ENCODE measurements at places on chromosomes 7 and 10.

GRCh38 chr7:142414135-142414534 is 156.3 kb upstream of the PRSS58 start:
- DNase-seq = no peak

DNA sequence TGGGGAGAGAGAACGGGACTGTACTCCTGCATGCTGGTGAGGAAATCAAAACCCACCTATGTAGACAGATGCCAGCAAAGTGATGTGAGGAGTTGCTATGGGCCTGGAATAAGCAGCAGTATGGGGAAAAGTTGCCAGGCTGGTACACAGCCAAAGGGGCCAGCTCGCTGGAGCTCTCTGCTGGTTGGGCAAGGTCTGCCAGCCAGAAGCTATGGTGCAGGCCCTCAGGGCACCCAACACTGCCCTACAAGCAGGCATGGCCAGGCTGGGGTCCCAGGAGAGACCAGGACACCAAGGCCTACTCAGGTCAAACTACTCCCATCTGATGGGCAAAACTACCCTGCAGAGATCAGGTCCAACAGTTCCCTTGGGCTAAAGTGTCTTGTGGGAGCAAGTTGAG is 916.6 kb downstream of the IPMK start:
- no peak for DNase-seq

DNA sequence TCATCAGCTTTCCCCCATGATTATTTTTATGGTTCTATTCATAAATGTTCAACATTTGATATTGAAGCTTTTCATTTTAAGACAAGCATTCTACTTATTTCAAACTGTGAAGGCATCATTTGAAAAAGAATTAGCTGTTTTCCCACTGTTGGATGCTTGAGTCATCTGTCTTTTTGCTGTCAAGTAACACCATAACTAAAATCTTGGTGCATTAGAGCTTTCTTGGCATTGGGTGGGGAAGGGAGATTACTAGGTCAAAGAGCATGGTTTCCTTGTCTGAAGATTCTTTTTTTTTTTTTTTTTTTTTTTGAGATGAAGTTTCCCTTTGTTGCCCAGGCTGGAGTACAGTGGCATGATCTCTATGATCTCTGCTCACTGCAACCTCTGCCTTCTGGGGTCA is 68.5 kb downstream of the CTBP2 start:
- DNase-seq = no peak

DNA sequence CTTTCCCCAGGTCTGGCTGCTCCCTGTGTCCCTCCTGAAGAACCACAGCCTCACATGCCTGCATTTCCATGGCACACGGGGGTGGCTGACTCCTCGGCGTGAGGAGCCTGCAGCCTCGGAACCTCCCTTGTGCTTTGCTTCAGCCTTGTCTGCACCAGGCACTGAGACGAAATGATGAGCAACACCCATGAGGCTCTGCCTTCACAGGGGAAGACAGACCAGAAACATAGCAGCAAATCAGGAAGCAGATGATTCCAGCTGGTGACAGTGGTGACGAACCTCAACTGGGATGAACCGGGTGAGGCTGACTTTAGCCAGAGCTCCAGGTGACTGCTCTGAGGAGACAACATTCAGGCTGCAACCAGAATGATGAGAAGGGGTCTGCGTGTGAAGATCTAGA is 84.5 kb upstream of the SMNDC1 start:
- no peak for DNase-seq

DNA sequence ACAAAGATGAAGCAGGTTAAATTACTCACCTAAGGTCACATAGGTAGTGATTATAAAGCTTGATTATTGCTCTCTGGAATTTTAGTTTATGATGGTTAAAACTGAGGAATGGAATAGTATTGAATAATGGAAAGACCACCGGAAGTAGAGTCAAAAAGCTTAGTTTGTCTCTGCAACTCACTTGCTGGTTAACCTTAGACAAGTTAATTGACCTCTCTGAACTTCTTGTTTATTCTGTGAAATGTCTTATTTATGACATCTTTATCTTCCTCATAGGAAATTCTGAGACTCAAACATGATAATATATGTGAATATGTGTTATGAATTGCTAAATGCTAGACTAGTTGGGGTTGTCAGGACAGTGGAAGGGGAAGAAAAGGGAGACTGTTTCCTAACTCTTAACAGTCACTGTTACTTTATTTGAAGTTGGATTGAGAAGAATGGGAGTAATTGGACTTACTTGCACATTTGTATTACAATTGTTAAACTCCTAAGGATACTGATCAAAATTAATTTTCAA is 9.6 kb downstream of the DLD start:
- DNase-seq = no peak

GRCh38 chr7:54544149-54544526 is 2.0 kb downstream of the VSTM2A start:
- DNase-seq = no peak

- DNase-seq = no peak
These were observed 237.9 kb downstream of the NEBL start for GRCh38 chr10:20659225-20659624.

DNA sequence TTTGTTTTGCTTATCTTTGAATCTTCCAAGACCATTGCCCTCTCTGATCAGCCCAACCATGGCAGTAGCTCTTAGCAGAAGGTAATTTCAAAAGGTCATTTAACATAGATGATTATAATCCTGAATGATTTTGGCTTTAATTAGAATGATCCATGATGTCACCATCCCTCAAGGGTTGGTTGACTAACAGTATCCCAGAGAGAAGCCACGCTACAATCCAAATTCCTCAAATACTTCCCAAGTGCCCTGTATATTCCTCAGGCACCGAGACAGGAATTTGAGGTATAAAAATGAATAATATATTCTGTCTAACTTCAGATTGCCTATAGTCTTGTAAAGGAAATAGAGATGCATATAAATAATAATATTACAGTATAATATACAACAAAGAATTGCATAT is 42.1 kb upstream of the TMEM196 start:
- no peak for DNase-seq

DNA sequence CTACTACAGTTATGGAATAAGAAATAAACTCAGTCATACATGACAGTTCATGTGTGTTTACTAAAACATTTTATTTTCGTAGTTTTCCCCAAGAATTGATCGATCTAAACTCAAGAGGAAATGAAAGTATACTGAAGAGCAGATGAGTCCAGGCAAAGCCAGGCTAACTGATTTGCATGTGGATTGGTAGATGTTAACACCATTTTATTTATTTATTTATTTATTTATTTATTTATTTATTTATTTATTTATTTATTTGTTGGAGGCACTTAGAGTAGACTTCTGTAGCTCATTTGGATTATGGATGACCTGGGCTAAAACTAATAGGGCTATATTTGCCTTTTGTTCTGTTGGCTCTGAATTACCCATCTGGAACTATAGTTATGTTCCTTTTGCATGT is 68.5 kb upstream of the DKK1 start:
- DNase-seq = no peak

DNA sequence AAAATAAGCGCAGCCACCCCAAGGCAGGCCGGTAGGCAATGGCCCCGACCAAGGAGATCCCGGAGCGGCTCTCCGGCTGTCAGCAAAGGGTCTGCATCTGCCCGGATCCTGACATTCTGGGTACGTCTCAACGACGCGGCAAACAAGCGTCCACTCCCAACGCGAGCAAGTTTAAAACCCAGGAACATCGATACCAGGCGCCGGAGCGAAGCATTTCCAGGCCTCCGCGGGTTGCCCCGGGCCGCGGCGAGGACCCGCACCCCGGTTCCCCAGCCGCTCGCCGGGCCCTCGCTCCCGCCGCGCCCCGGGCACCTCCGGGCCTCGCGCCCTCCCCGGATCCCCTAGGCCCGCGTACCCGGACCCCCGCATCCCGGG is 453 bp downstream of the URGCP start:
- DNase-seq = peak; percentile 66

DNA sequence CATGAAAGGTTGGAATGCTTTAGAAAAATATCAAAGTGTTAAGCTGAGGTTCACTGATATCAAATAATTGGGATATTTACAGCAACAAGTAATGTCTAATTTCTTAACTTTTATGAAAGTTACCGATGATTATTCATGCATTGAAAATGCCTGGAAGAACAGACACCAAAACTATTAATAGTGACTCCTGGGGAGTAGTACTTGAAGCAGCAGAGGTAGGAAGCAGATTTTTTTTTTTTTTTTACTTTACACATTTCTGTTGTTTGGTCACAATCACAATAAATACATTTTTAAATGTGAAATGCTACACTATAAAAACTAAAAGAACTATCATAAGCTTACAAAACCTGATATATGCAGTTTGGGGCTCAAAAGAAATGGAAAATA is 70.5 kb upstream of the FGL2 start:
- DNase-seq = no peak

GRCh38 chr7:138814816-138815332 is 16.9 kb upstream of the ATP6V0A4 start:
- no peak for DNase-seq

GRCh38 chr7:128247640-128248194 is 6.6 kb downstream of the LEP start:
- DNase-seq = no peak

GRCh38 chr7:49327155-49327554 is 402.8 kb downstream of the CDC14C start:
- DNase-seq = no peak

DNA sequence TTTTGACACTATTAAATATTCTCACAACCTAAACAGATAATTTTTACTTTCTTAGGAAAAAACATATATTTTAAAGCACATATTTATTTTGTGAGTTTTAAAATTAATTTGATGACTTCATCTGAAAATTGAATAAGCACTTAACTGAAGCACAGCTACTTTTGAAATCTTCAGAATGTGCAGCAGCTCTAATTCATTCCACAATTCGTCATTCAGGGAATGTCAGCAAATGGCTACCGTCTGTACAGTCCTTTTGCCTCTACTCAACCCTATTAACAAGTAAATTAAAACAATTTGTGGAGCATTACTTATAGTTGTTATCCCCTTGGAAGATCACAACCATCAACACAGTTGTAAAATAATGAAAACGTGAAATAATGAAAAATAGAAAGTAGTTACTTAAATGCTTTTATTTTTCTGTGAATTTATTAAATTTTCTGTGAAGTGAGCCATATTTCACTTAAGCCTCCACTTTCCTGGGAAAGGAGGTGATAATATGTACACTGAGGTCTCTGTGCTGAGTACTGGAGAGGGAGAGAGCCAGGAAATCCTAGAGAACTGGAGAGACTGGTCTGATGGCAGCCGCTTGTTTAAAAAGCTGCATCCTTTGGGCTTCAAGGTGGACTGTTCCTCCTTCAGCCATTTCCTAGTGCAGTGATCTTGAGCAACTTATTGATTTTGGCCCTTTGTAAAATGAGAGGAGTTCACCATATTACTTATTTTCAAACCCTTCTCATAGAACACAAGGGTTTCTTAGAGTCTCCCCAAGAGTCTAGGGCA is 70.6 kb downstream of the REEP3 start:
- no peak for DNase-seq

DNA sequence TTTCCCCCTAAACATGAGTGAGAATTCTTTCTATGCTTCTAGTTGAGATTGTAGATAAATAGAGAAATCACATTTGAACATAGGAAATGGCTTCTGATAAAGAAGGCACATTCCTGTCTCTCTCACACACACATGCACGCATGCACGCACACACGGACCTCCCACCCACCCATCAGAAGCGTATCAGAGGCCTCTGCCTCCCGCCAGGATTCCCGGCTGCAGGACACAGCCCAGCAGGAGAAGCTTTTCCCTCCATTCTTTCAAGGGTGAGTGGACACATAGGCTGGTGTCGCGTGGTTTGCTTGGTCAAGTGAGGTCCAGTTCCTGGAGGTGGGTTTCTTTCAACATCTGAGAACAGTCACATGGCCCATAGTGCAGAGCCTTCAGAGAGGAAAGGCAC is 34.2 kb downstream of the KLF6 start:
- DNase-seq = no peak

GRCh38 chr7:41808541-41808940 is 105.7 kb upstream of the INHBA start:
- DNase-seq = no peak

- no peak for DNase-seq
These were observed 24.0 kb downstream of the ZEB1 start for GRCh38 chr10:31343009-31343408.

DNA sequence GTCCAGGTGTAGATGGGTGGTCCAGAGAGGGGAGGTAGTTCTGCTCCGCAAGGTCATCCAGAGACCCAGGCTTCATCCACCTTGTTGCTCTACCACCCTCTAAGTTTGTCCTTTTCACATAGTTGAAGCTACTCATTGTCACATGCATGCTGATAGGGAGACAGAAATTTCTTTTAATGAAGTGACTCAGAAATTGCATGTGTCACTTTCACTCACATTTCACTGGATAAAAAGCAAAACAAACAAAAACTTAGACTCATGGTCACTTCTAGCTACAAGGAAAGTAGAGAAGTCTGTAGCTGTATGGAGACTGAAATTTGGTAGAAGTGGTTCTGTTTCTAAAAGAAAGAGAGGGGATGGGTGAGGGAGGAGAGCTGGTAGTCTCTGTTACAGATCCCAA is 161.9 kb downstream of the SORCS3 start:
- no peak for DNase-seq

- DNase-seq = no peak
These were observed 118.6 kb upstream of the PARD3 start for GRCh38 chr10:34933676-34934075.

DNA sequence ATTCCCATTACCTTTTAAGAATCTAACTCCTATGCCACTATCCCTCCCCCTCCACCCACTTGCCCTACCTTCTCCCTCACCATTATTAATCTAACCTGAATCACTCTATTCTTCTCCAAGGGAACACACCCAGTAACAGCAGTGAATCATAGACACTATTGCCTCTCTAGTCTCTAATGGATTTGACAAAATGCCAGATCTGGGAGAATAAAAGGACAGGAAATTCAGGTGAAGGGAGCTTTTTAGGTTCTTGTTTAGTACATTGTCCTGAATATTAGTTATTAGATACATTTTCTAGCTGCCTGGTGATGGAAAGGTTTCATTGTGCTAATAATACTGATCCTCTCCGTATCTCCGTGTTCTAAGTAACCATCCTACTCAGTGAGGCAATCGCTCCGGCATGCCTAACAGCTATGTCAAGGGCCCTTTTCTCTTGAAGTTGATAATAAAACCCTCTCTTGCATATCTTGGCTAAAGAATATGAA is 4.1 kb upstream of the SFR1 start:
- no peak for DNase-seq

DNA sequence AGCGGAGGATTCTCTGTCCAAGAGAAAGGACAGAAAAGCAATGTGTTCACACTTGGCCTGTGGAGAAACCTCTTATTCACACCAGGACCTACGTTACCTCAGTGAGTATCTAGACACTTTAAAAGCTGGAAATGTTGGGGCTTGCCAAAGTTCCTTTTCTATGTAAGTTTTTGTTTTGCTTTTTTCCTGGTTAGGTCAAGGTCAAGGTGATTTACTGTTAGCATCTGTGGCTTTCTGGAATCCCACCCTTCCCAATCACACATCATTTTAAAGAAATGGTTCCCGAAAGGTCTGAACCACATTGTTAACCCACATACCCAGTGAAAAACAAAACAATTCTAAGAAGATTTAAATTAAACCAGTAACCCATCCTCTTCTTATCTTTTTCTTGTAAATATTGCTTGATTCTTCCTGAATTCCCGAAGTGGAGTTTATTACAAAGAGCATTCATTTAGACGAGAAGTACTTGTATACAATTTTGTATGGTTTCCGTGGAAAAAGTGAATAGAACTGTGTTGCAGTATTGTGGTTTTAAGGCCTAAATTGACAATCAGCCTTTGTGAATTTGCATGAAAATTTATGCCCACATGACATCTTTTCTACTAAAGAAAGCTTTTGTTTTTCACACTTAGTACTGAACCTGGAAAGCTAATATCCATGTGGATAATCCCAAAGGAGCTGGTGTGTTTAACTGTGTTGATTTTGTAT is 827.0 kb upstream of the IGFBP3 start:
- no peak for DNase-seq
